ENCODE measurements at places on chromosomes 11 and 22.

DNA sequence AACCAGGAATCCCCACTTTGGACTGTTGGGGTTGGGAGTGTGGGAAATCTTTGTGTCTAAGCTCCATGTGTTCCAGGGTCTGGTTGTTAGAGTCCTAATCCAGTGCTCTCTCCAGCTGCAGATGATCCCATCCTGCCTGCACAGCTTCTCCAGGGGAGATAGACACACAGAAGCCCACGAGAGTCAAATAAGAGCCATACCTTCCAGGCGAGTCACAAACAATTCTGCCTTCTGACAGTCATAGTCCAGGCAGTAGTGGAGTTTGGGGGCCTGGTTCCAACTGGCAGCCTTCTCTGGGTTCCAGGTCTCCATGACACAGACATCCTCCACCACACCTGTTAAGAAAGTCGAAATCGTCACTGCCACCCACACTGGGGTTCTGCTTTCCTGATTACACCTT is 32.1 kb downstream of the SYT13 start:
- H3K27me3 ChIP-seq = no peaks in the 10 kb centered on the region
- no peak overlapping the region for H3K4me3 ChIP-seq
- no peaks in the 10 kb centered on the region for H3K4me1 ChIP-seq
- no peak for DNase-seq

DNA sequence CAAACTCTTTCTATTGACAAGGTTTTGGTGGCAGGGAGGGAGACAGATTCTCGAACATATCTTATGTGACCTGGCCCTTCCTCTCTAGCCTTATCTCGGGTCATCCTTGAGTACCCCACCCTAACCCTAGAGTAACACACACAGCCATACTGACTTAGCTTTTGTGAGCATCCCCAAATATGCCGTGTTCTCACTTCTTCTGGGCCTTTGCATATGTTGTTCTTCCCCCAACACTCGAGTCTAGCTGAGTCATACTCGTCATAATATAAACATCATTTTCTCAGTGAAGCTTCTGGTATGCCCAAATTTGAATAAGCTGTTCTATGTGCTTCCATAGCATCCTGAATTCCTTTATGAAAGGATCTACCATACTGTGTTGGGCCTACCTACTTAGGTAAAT is 8.0 kb downstream of the TTC17 start:
- H3K27ac ChIP-seq = no peak overlapping the region
- no peak overlapping the region for H3K4me3 ChIP-seq
- H3K4me1 ChIP-seq = peaks cover 4% of the 10 kb centered on the region
- no peak for DNase-seq
- H3K27me3 ChIP-seq = no peaks in the 10 kb centered on the region

DNA sequence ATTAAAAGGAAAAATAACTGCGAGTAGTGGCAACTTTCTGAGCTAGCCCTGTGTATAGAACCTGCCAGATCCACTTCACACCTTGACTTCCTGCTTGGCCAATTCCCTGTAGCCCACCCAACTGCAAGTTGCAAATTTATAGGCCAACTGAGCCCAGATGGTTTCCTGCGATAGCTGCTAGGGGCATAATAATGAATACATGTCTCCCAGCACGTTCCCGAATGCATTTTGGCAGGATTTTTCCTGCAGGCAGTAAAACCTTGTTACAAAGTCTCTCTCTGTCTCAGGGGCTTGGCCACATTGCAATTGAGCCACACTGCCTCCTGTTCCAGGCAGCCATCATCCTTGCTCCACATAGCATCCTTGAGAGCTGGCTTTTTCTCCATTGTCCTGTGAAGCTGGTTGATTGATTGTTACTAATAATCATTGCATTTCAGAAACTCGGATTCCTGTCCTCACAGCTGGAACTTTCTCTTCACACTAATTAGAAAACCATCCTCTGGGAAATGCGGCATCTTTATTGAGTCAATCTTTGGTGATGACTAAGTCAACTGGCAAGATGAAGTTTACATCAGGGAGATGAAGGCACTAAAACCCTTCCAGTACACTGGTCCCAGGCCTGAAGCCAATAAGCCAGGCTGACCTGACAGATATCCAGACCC is 18.6 kb upstream of the LMO2 start:
- no peak overlapping the region for H3K4me3 ChIP-seq
- no peak overlapping the region for H3K27ac ChIP-seq
- H3K27me3 ChIP-seq = no peaks in the 10 kb centered on the region
- no peak for DNase-seq

GRCh38 chr22:31089160-31090100 is 8.3 kb downstream of the SMTN start:
- H3K27ac ChIP-seq = peak overlapping the region; percentile 88
- no peak for DNase-seq
- peaks cover 64% of the 10 kb centered on the region for H3K36me3 ChIP-seq

- H3K27ac ChIP-seq = no peak overlapping the region
- H3K36me3 ChIP-seq = no peaks in the 10 kb centered on the region
- H3K4me1 ChIP-seq = no peaks in the 10 kb centered on the region
- H3K4me3 ChIP-seq = no peak overlapping the region
Measured at GRCh38 chr11:8973121-8973520, 8.9 kb upstream of the TMEM9B start.

GRCh38 chr11:40338062-40338461 is 1121.4 kb downstream of the LRRC4C start:
- no peaks in the 10 kb centered on the region for H3K27me3 ChIP-seq
- no peak overlapping the region for H3K27ac ChIP-seq
- DNase-seq = no peak
- H3K36me3 ChIP-seq = no peaks in the 10 kb centered on the region
- H3K4me3 ChIP-seq = no peak overlapping the region

Data from thoracic aorta (tissue), 2 donors.